ENCODE measurements at places on chromosomes 4 and X.
A peak's percentile ranks its signal among the peaks of the same experiment; 100 is the strongest.

DNA sequence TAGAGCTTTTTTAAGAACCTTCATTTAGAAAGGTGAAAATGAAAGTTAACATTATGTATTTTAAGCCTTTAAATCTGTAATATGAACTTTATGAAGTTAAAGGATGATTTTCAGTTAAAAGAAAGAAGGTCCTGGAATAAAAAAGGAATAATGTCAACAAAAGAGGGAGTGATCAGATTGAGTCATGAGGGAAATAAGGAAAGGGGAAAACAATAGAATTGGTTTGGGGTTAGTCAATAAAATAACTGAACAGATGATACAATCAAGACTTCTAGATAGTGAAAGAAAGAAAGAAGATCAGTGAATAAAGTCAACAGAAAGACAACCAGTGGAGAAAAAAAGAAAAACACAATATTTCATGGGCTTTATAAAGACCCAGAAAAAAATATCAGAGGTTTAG lies 291.6 kb upstream of the ARSJ start:
- no peak for DNase-seq

DNA sequence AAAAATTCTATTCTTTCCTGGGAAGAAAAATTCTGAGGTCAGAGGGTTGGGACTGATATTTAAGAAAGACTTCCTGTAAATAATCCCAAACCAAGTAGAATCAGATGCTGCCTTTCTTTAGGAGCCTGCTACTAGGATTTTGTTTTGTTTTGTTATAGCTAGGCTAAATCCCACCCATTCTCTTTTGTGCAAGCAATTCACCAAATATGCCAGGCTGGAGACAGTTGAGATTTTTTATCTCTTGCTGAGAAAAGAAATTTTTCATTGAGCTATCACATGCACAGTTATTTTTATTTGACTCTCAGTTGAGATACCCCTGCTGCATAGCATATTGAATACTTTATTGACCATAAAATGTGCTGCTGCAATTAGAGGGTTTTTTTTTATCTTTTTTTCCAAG lies 196.0 kb downstream of the KCNIP4 start:
- no peak for DNase-seq

DNA sequence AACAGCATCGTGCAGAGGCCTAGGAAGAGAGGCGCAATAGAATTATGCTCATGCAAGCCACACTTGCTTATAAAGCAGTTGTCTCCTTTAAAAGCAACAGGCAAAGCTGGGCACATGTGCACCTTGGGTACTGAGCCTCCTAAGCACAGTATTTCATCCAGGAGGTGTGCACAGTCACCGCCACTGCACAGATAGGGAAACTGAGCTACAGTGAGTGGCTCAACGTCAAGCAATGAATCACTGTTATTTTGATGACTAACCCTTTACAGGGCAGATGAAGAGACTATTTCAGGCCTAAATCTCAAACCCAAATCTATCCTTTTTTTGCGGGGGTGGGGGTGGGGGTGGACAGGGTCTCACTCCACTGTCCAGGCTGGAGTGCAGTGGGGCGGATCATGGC lies 42.3 kb downstream of the BCOR start:
- DNase-seq: no peak

DNA sequence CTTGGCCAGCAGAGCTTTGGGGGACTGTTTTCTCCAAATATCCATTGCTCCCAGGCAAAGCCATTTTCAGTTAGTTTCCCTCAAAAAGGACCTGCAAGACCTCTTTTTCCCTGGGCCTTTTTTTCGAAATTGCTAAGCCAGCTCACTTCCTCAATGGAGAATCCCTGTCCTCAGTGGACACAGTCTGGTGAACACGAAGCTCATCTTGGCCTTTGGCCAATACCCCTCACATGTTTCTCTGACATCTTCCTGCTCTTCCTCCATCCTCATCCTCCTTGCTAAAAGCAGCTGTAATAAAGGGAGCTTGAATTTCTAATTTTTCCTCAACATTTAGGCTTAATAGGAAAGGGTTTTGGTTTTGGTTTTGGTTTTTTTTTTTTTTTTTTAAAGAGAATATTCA lies 17.6 kb upstream of the PRPS1 start:
- no peak for DNase-seq

DNA sequence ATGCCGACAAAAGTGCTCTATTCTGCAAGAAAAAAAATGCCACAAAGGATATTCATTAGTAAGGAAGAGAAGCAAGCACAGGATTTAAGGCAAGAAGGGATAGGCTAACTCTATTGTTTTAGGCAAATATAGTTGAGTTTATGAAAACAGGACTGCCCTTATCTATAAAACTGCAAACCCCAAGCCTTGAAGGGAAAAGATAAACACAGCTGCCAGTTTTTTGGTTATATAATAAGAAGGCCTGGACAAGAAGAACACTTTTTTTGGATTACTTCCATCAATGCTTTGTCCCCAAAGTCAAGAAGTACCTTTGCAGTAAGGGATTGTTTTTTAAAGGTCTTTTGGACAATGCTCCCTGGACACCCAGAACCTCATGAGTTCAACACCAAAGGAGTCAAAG lies 45.4 kb upstream of the WWC2 start:
- no peak for DNase-seq

DNA sequence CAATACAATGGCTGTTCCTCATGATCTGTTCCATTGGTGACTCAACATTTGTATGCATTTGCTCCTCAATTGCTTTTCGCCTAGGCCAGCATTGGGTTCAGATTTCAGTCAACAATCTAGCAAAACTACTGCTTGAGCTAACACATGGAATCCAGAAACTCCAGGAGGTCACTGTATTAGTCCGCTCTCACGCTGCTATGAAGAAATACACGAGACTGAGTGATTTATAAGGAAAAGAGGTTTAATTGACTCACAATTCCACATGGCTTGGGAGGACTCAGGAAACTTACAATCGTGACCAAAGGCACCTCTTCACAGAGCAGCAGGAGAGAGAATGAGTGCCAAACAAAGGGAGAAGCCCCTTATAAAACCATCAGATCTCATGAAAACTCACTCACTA lies 67.1 kb downstream of the RXFP1 start:
- DNase-seq: no peak

DNA sequence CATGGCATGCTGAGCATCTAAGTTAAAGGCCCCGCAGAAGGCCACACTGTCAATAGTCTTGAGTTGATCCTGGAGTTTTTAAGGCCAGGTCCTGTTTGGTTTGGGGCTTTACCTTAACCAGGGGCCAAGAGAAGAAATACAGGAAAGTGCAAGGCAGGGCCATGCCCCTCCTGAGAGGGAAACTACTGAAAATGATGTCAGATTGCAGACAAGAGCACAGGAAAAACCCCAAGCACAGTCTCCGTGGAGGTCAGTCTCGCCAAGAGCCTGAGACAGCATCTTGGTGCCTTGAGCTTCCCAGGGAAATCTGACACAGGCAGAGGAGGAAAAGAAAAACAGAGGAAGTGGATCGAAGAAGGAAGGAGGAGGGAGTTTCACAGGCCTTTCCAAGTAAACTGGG lies 32.2 kb upstream of the GATB start:
- DNase-seq: no peak

GRCh38 chrX:130321550-130321949 lies 18.2 kb upstream of the SLC25A14 start:
- DNase-seq: no peak

- peak; percentile 86 for DNase-seq
These were observed 38.5 kb upstream of the FGFBP2 start for GRCh38 chr4:16001484-16001858.

DNA sequence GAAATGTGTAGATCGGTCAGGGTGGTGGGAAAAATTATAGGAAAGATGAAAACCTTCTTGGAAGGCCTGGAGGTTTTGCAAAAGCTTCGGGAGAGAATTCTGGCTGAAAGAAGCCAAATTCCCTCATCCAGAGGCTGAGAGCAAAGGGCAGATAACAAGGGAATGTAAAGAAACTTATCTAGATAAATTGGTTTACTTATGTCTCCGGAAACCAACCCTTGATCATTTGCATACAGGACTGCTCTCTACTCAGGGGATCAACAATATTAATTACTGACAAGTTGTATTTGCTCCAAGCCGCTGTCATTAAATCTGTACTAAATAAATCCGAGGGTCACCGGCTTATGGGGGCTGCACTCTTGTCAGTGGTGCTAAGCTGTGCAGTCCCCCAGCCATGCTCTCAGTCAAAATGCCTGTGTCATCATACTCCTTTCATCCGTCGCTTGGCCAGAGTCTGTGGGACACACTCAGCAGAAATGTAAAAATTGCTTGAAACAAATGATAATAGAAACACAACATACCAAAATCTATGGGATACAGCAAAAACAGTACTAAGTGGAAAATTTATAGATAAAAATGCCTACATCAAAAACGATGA lies 715.7 kb downstream of the KCTD8 start:
- no peak for DNase-seq

GRCh38 chr4:90445380-90445779 lies 318.2 kb downstream of the CCSER1 start:
- no peak for DNase-seq

DNA sequence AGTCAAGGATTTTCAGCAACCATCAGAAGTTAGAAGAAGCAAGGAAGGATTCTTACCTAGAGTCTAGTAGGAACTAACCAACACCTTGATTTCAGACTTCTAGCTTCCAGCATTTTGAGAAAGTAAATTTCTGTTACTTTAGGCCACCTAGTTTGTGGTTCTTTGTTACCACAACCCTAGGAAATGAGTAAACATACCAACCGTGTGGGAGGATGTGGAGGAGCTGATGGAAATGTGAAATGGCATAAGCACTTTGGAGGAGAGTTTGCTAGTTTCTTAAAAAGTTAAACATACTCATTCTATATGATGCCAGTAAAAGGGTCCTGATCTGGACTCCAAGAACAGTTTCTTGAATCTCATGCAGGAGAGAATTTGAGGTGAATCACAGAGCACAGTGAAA lies 679.4 kb downstream of the PDHA2 start:
- DNase-seq: no peak

DNA sequence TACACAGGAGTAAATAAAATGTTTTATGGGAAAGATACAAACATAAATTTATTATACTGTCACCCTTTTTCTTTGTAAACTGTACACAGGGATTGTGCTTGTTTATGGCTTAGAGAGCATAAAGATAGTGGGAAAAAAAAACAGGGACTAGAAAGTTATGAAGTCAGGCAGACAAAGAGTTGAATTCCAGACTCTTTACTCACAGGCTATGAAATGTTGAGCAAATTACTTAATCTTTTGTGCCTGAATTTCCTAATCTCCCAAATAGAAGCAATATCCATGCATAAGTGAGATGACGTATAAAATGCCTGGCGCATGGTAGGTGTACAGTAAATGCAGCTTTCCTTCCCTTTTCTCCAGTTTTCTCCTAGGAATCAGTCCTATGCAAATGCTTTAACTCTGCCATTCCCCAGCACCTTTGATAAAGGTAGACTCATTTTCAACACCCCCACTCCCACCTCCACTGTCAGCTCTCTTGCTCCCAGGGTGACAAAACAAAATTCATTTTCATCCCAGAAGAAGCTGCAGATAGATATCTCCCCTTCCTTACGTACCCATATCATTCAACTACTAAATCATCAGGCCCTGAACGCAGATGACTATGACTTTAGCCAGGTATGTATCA lies 44.5 kb upstream of the BTC start:
- no peak for DNase-seq

DNA sequence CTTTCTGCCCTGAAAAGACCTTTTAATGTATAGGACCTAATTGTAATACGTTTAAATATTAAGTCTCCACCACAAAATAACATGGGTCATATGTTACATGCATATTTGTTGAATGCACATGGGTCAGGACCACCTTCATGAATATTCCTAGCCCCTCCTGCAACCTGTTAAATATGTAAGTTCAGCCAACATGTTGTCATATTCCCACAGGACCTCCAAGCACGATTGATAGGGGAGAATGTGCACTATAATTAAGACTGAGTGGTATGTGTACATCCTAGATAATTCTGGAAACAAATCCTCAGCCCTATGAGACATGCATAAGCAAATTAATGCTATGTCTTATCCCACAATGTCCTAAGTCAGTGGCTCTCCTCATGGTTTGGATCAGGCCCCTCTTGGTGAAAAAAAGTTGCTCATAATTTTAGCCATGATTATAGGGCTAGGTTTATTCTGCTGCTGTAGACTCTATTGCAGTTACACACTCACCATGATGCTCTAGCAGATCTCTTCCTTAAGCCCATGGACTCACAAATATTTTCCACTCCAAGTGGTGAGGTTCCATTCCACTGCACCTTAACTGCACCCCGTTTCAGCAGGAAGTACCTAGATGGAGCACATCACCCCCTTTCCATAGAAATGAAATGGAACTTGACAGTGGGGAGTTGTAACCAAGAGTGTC lies 10.2 kb downstream of the TIGD2 start:
- no peak for DNase-seq

DNA sequence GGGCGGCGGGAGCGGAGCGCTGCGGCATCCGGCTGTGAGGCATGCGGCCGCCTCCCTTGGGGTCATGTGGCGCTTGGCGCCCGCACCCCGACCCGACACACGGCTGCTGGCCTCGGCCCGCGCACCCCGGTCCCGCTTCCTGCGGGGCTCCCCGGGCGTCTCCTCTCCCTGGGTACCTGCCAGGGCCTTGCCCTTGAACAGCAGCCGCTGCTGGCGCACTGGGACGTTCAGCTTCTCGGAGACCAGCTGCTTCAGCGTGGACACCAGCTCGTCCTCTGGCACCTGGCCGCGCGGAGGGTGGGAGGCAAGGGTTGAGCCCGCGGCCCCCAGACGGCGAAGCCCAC lies 391 bp downstream of the UBL4A start:
- peak; percentile 37 for DNase-seq

- DNase-seq: no peak
These were observed 13.8 kb downstream of the MGARP start for GRCh38 chr4:139266208-139266582.

GRCh38 chr4:182141061-182141460 lies 102.1 kb upstream of the TENM3 start:
- DNase-seq: no peak

- no peak for DNase-seq
These were observed 168.1 kb upstream of the SLC7A11 start for GRCh38 chr4:138410266-138410665.

DNA sequence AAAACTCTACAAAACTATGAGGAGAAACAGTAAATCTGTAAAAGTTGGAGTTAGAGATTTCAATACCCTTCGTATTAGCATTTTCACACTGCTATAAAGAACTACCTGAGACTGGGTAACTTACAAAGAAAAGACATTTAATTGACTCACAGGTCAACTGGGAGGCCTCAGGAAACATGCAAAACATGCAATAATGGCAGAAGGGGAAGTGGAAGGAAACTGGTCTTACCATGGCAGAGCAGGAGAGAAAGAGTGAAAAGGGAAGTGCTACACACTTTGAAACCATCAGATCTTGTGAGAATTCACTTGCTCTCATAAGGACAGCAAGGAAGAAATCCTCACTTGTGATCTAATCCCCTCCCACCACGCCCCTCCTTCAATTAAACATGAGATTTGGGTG lies 949.9 kb downstream of the TECRL start:
- DNase-seq: peak; percentile 15

- DNase-seq: no peak
These were observed 51.9 kb downstream of the NAA11 start for GRCh38 chr4:79273915-79274314.

GRCh38 chrX:9609499-9609898 lies 144.6 kb downstream of the TBL1X start:
- no peak for DNase-seq

- no peak for DNase-seq
These were observed 188.5 kb upstream of the STS start for GRCh38 chrX:6959006-6959405.

GRCh38 chr4:170990989-170991589 lies 822.1 kb upstream of the GALNTL6 start:
- peak; percentile 65 for DNase-seq

Data from NAMALWA (cell line).